ENCODE measurements at places on chromosomes 5 and 9. TPM values are rescaled to one million over a fixed set of nuclear protein-coding genes. Genes with fewer than 3 reads are reported as not detected.

GBA2 gene
- total RNA-seq: 26.4 TPM

PKD2L2 gene
- not detected for total RNA-seq

DDX46 gene
- total RNA-seq: 24.4 TPM

PCDHB3 gene
- 2.0 TPM for total RNA-seq

ARL10 gene
- total RNA-seq: 12.6 TPM

CATSPER3 gene
- 0.11 TPM for total RNA-seq

PHAX gene
- 78.2 TPM for total RNA-seq
